CD14-positive monocyte (primary cell): ENCODE measurements at places on chromosomes 2 and 18.

- DNase-seq, result no peak
These were observed 2.6 kb downstream of the ZNF521 start for GRCh38 chr18:25349131-25349925.

DNA sequence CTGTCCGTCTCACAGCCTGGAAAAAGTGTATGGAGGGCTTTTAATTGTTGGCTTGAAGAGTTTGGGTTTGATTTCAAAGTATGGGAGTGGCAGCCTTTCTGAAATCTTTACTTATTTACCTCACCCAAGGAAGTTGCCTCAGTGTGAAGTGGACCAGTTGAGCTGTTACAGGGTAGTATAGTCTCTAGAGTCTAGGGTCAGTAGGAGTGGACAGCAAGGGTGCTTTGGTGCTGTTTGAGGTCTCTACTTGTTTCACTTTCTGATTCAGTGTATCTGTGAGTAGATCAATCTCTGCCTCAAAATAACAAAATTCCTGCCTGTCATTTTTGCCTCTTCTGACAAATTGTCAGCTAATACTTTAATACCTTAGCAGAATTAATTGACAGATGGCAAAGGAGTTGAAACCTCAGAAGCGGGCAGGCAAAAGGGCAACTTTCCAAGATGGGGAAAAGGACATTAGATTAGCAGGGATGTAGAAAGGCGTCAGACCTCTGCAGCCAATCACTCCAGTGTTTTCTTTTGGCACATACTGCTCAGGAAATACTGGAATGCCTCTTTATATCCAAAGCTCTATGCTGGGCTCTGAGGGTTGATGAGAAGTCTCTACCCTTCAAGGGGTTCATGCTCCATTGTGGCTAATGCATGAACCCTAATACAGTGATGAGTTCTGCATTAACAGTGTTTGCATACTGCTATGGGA is 5.9 kb downstream of the RIOK3 start:
- no peak for DNase-seq

- DNase-seq, result no peak
These were observed 105.3 kb upstream of the ANKRD30BL start for GRCh38 chr2:132267105-132267497.

GRCh38 chr18:79026491-79026890 is 42.7 kb upstream of the ATP9B start:
- no peak for DNase-seq

- DNase-seq, result peak; percentile 48
These were observed 1.2 kb downstream of the CABLES1 start for GRCh38 chr18:23136326-23137096.

DNA sequence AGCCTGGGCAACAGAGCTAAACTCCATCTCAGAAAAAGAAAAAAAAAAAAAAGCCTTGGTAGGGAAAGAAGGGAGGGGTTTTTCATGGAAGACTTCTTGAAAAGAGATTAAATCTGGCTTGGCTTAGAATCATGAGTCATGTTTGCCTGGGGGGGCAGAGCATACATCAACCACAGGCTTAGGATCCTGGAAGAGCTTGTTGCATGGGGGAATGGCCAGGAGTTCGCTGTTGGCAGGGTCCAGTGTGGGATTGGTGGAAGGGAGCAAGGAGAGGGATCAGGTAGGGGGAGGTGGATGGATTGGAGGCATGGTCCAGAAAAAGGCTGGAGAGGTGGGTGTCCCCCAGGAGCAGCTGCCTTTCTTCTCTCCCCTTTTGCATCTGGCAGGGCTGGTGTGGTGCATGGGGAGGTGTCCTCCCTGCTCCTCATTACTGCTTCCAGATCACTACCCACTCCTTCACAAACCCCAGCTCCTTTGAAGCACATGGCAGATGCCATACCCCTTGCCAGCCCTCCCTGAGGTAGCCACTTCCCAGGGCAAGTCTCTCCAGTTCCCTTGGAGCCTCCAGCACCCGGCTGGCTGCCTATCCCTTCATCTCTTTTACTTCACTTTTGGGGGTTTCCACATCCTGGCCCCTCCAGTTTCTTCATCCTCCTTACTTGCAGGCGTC is 2.5 kb downstream of the ARMC9 start:
- DNase-seq, result no peak

DNA sequence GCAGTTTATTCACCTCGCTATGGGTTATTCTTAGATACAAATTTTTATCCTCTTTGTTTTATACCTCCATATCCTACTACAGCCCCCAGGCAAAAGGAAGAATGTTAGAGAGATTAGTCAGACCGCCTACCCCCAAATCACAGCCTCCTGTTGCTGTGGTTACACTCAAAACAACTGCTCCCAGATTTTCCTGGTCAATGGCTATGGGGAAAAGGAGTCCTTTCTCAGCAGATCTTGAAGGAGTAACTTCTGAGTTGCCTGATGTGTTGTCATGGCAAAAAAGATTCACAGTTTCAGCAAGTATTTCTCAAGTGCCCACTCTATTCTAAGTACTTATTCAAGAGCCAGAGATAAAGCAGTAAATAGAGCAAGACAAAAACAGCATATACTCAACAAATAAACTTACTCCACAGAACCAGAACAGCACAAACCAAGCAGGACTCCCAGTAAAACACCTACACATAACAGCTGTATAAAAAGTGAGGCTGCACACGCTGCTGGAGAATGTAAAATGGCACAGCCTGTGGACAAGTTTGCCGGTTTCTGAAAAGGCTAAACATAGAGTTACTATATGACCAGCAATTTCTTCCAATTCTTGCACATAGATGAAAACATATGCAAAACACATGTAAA is 104.8 kb downstream of the NOL10 start:
- no peak for DNase-seq
